ENCODE measurements at places on chromosomes 3 and 15. TPM values are rescaled to one million over a fixed set of nuclear protein-coding genes. Genes with fewer than 3 reads are reported as not detected.

SMAD6 gene
- total RNA-seq = 3.3 TPM

CORO2B gene
- 3.3 TPM for total RNA-seq

DNA sequence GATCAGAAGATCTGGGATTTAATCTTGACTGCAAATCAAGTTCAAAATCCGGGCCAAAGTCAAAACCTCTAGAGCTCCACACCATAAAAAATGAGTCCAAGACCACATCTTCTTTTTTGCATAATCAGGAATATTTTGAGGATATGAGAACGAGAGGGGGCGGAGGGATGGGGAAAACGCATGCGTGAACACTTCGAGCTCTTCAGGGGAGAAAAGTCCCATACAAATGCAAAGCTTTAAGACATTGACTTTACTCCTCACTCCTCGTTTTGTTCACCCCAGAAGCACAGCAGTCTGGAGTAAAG, 68.2 kb downstream of the SUMF1 start:
- DNase-seq = no peak

DNA sequence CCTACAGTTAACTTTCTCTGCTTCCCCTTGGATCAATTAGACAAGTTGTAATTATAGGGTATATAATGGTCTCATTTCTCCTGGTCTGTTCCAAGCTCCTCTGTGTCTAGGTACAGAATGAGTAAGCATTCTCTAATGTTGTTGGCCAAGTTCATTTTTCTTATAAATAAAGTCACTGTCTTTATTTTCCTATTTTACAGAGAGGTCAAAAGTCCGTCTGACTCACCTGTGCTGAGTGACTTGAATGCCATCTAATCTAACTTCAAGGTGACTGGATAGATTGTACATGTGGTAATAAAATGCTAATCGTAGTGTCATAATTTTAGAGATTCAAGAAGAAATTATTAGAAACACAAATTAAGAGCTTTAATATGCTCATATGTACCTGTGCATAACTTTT, 500.2 kb downstream of the PDCD6IP start:
- no peak for DNase-seq

GRCh38 chr3:86126552-86126951, 864.4 kb downstream of the VGLL3 start:
- DNase-seq = no peak

GRCh38 chr3:11047500-11047899, 55.0 kb downstream of the SLC6A1 start:
- DNase-seq = no peak

DNA sequence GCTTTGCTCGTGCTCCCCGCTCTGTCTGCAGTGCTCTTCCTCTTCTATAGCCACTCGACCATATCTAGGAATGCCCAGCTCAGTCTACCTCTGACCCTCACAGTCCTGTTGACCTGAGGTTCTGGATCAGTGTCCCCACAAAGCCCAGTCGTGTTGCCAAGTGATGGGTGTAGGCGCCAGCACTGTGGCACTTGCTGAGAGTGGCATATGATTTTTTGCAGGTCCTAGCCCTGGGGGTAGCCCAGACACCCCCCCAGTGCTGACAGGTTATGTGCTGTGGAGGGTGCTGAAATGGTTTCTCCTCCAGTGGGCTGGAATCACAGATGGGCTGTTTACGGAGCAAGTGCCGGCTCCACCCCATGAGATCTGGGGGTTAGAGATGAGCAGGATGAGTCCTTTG, 32.5 kb downstream of the ACAD9 start:
- DNase-seq = no peak

GRCh38 chr3:57973715-57974477, 34.3 kb upstream of the FLNB start:
- no peak for DNase-seq

GRCh38 chr15:61444585-61444984, 215.5 kb upstream of the RORA start:
- no peak for DNase-seq

DNA sequence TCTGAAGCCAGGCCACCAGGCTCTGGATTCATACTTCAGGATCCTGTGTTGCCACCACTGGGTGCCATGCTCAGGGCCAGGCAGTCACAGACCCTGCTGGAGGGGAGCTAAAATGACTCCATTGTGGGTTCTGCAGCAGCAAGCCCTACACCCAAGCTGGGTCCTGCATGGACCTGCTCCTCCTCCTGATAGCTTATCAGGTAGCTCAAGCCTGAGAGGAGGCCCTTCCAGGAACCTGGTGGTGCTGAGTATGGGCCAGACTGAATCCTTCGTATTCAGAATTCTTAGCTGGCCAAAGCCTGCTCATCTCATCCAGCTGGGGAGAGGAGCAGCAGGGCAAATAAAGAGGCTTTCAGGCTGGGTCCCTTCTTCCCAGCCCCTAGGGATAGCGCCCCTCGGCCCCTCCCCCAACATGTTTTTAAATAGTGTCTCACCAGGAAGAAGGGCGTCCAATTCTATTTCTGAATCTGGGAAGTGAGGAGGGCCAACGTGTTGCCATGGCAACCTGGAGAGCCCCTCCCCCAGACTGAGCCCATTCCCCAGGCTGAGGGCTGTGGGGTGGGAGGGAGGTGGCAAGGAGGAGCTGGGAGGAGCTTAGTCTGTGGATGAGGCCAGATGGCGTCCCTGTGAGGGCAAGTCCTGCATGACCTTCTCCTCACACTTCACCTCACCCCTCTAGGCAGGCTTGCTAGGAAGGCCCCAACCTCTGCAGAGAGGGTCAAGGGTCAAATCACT, 11.0 kb upstream of the CAMKV start:
- DNase-seq = no peak

- no peak for DNase-seq
Measured at GRCh38 chr15:66655511-66655910, 46.5 kb upstream of the SMAD6 start.

DNA sequence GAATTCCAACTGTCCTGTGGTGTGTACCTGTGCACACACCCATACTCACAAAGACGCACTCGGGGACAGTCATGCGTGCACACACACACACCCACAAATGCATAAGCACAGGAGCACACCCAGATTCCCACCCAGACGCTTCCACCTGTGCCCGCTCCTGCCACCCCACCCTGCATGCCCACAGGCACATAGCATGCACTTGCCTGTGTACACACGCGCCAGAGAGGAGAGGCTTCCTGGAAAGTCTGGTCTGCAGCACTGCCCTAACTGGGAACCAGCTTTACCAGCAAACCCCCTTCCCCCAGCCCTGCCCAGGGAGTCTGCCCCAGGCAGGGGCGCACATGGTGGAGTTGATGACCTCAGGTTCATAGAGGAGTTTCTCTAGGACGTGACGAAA, 246.2 kb downstream of the UACA start:
- no peak for DNase-seq

Data from pancreas (tissue), 10 donors.